ENCODE measurements at places on chromosomes 5 and 9.

DNA sequence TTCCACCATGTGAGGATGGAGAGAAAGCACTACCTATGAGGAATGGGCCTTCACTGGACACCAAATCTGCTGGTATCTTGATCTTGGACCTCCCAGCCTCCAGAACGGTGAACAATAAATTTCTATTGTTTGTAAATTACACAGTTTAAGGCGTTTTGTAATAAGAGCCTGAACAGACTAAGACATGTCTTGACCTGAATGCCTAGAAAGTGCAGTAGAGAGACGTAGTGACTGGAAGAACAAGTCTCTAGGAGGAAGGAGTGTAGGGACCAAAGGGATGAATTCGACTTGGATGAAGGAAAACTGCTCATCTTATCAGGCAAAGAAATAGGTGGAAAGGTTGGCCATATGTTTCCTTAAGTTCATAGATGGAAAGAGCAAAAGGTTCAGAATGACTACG, 309.8 kb upstream of the RGMB start:
- DNase-seq: no peak

DNA sequence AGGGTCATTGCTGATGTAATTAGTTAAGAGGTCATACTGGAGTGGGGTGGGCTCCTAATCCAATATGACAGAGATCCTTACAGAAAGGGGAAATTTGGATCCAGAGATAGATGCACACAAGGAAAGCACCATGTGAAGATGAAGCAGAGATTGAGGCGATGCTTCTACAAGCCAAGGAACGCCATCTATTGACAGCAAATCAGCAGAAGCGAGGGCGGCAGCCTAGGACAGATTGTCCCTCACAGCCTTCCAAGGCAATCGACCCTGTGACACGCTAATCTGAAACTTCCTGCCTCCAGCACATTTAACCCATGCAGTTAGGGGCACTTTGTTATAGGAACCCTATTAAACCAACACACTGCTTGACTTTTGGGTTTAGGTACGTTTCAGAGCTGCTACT, 285.1 kb upstream of the DAP start:
- no peak for DNase-seq

GRCh38 chr5:56309262-56309826, 76.2 kb upstream of the ANKRD55 start:
- no peak for DNase-seq

- DNase-seq: no peak
Observed at GRCh38 chr9:114271556-114272510, 51.1 kb upstream of the ORM1 start.

- DNase-seq: no peak
Observed at GRCh38 chr5:180118391-180118791, 46.8 kb upstream of the RNF130 start.

DNA sequence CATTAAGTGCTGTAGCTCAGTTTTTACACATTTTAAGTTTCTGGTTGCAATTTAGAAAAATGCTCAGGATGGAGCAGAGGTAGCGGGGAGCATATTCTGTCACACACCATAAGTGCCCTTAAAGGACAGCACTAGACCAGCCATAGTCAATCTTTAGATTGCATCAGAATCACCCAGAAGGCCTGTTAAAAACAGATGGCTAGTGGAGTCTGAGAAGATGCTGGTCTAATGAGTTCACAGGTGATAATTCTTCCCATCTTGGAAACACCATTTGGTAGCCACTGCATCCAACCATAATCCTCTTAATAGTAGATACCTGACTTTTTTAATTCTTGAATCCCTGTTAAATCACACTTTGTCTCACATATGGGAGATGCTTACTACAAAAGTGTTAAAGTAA, 113.2 kb downstream of the CDH18 start:
- DNase-seq: no peak

Measured in stimulated activated CD8-positive, alpha-beta memory T cell treated with anti-CD3 and anti-CD28 coated beads, Interleukin-4, amount 100 ng/mL, for 4 hours (primary cell).